NCI-H2029 treated with DMSO at 0.1 percent for 48 hours (cell line): ENCODE measurements at places on chromosomes 7 and 10.

DNA sequence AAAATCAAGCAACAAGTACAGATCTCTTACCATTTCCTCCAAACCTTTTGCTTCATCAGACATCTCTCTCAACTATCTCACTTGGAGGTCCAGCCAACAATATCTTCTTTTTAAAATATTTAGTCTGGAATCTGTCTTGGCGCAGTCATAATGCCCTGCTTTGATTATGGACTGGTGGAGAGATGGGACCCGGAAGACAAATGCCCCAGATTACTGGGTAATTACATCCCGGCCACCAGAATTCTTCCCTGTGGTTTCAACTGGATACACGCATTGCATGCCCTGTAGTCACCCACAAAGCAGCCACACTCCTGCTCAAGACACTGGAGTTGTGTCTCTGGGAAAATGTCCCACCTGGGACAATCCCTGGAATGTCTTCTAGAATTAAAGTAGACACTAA is 65.5 kb downstream of the BPGM start:
- no peak for DNase-seq

DNA sequence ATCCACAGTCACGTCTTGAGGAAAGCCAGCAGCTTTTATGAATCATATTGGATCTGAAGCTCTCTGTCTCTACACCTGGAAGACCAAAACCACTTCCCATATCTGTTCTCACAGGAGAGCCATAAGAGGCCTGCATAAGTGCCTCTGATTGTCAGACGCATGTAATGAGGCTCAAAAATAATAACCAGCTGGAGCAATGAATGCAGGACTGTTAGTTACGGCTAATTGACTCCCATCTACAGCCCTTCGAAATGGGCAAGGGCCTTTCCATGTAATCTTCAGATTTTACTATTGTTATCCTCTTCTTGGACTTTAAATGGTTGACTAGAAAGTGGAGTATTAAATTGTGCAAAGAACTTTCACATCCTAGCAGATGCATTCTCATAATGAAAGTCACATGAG is 4.4 kb upstream of the SEMA3C start:
- peak; percentile 86 for DNase-seq

GRCh38 chr10:36440539-36440938 is 684.9 kb upstream of the ANKRD30A start:
- no peak for DNase-seq

DNA sequence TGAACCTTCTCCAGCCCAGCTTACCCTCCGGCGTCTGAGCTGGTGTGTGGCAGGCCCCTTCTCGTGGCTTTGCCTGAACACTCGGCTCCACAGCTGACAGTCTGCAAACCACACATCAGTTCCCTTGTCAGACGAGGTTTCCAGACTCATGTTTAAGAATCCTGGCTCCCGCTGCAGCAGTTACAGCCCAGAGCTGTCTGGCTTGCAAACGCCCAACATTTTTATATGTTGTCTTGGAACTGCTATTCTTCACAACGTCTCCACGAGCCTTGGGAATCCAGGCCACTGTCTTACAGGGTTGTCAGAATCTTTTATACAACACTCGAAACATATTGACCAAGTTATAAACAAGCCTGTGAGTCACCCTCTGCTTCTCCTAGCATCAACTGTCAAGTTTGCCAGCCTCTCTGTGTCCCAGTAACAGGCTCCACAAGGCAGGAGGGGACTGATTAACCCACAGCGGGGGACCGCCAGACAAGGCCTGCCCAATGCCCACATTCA is 68.1 kb downstream of the TNS3 start:
- DNase-seq = no peak

GRCh38 chr7:142494021-142494420 is 236.2 kb upstream of the PRSS58 start:
- no peak for DNase-seq

DNA sequence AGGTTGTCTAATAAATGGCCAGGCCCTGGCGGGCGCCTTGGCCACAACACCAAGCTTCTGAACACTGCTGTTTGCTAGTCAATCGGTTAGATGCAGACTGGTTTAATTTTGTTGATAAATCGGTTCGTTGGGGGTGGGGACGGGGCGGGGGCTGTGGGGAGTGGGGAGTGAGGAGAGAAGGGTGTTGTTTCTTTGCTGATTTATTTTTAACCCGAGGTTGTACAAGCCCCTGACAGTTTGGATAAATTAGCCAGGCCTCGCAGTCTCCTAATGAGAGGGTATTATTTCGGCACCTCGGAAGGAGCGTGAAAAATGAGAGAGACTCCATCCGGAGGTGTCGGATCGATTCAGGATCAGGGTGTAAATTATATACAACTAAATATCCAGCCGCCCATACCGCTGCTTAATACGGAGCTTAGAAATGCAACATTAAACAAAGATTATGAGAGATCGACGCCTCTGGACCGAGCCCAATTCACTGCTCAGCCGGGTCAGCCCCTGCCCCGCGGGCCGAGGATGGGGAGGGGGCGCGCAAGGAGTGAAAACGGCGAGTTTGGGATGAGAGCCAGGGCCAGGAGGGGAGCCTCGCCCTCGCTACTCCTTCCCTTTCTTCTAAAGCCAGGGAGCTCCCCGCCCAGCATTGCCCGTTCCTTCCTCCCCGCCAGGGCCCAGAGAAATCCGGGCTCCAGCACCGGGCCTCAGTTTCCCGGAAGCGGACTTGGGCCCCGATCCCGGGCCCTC is 8.0 kb downstream of the UNCX start:
- DNase-seq = no peak

- DNase-seq = no peak
Measured at GRCh38 chr7:18400275-18400674, 95.3 kb upstream of the HDAC9 start.

DNA sequence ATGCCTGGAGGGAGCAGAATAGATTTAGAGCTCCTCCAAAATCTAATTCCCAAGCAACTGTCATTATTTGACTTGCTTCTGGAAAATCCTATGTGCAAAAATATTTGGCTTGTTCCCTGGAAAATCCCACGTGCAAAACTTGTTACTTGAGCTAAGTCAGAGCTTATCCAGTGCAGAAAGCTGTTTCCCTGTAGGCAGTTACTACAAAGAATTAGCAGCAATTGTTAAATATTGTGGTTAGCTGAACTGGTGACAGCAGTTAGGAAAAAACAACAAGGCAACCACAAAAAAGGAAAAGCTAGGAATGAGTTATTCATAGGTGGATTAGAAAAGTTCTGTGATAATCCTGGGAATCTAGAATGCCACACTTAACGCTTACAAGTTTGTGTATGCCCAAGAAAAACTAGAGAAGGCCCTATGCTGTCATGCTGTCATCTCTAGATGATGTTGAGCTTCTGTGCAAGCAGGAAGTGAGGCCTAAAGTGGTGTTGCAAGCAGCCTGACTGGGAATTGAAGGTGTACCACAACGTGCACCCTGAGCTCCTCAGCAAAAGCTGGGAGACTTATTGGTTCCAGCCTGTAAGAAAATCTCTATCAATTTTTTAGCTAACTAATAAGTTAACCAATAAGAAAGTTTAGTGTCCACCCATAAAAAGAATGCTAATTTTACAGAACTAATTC is 738.6 kb upstream of the LRRTM3 start:
- no peak for DNase-seq

DNA sequence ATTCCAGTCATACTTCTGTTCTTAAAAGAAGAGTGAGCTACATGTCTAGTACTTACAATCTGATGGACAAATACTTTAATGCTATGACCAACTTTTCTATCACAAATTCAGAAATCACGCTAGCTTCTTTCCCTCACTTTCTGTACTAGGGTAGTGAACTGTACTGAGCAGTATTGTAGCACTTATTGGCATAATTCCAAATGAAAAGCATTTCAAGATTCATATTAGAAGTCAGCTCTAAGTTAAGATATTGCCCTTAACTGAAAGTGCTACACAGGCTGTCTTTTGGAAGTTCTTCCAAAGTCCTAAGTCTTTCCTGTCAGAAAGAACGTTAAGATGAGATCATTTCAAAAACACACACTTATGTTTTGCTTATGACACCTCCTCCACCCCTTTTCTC is 13.4 kb downstream of the P4HA1 start:
- no peak for DNase-seq

DNA sequence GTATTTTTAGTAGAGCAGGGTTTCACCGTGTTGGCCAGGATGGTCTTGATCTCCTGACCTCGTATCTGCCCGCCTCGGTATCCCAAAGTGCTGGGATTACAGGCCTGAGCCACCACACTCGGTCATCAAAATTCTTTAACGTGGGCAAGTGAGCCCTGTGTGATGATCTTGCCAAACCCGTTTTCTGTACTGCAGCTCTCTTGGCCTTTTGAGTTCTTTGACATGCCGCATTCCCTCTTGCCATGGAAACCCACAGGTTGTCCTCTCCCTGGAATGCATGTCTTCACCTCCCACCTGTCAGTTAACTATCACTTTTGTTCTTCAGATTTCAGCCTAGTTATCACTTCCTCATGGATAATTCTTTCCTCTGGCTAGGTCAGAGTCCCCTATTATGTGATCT is 5.0 kb downstream of the NUP205 start:
- no peak for DNase-seq

GRCh38 chr10:9814285-9814864 is 1203.3 kb upstream of the CELF2 start:
- no peak for DNase-seq

- no peak for DNase-seq
Measured at GRCh38 chr10:29039091-29039490, 249.8 kb upstream of the LYZL1 start.

DNA sequence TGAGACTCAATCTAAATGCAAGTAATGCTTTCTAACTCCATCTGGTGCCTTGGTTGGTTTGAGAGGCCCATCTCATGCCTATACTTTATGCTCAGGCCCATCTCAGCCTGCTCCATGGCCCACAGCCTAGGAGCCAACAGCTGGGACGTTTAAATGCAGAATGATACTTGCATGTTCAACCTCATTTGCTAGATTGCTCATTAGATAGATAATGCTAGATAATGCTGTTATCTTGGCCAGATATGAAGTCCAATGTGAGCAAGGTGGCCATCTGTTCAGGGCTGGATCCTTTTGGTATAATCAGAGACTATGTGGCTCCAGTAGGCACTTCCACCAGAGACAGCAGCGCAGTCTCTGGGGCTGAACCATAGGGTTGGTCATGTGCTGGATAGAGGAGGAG is 321.6 kb upstream of the PHYHIPL start:
- DNase-seq = no peak

DNA sequence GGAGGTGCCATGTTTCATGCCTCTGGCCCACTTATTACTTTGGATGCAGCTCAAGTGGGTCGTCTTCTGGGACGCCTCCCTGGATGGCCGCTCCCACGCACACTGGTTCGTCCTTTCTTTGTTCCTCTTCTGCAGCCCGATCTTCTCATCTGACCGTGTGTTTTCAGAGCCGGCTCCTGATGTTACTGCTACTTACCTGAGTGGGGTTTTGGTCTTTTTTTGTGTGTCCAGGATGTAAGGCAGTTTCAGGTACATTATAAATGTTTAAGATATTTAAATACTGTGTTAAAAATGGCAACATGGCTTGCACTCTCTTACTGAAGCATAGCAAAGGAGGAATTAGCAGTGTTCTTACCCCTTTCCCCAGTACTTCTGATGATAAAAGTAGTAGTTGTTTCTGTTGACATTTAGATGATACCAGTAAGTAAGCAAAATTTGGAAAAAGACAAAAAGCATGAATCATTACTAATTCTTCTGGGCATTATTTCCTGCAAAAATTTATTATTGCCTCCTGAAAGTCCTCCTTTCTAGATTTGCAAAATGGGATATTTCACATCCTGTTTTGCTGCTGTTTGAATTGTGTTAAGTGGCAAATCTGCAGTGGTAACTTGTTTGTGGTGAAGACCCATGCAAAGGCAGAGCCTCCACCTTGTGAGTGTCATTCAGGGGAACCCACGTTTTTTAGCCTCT is 59.4 kb downstream of the SHH start:
- DNase-seq = no peak

DNA sequence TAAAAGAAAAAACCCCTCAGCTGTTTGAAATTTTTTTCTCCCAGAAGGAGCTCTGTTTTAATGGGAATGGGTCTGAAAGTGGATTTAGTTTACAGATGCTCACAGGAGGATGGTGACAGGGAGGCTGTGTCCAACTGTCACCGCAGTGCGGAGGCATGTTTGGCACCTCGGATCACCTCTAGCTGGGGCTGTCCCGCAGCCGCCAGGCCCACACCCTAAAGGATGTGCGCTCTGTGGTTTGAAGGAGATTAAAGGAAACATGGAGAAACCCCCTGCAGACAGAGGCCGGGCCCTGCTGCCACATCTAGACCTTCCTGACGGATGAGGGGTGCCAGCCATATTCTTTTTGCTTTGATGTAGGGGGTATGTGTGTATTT is 160.6 kb downstream of the DNAJB6 start:
- no peak for DNase-seq

DNA sequence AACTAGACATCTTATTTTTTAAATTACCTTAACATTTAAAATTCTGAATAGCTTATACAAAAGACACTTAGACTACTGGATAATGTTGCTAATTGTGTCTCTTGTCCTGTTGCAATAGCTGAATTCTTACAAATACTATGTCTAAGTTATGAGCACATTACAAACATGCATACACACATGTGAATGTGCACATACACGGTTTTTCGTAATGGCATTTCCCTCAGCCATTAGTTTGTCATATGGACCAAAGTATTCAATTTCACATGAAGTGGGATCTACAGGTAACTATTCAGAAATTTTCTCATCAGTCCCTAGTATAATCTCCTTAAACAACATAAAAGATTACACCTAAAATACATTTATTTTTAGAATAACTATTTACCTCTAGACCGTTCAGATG is 178.6 kb upstream of the BET1 start:
- DNase-seq = no peak

GRCh38 chr7:99089914-99090629 is 53.8 kb downstream of the SMURF1 start:
- no peak for DNase-seq

- no peak for DNase-seq
Measured at GRCh38 chr7:135333200-135333599, 99.6 kb downstream of the STRA8 start.

DNA sequence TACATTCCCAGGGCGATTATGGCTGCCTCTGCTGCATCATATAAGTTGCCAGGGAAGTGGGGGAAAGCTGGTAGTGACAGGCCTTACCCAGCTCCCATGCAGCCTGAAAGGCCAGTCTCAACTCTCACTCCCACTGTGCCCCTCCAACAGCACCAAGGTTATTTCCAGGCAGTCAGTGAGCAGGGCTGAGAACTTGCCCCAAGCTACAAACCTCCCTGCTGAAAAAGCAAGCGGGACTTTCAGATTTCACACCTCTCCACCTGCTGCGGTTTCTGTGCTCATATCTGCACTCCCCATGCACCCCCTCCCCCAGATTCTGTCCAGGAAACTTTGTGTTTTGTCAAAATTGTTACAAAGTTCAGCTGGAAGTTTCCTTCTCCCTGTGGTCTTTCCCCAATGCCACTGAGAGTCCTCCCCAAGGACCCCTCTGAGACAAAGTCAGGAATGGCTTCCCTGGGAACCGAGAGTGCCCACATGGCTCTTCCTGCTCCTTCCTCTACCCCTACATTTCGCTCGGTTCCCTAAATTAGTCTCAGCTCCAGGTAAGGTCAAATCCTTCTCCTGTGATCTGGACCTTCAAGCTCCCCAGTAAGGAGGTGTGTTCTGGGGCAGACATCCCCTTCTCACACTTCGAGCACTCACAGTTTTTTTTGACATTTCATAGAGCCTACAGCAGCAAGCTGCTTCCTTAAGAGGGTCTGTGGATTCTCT is 25.3 kb upstream of the WNT2 start:
- DNase-seq = no peak

GRCh38 chr7:150666412-150666811 is 19.1 kb upstream of the GIMAP2 start:
- DNase-seq = no peak
